ENCODE measurements at places on chromosomes 12 and 14. TPM values are rescaled to one million over a fixed set of nuclear protein-coding genes. Genes with fewer than 3 reads are reported as not detected.

GRCh38 chr12:25743679-25744215 lies 190.7 kb upstream of the LMNTD1 start:
- no peak for DNase-seq
- no peaks in the 10 kb centered on the region for H3K4me1 ChIP-seq
- H3K27me3 ChIP-seq, result no peaks in the 10 kb centered on the region
- no peak overlapping the region for H3K4me3 ChIP-seq
- no peaks in the 10 kb centered on the region for H3K36me3 ChIP-seq

GRCh38 chr14:94542111-94542810 lies 19.0 kb upstream of the SERPINA4 start:
- H3K4me3 ChIP-seq, result no peak overlapping the region
- H3K36me3 ChIP-seq, result no peaks in the 10 kb centered on the region
- no peaks in the 10 kb centered on the region for H3K4me1 ChIP-seq

MLXIP gene
- 45.9 TPM for total RNA-seq

DNA sequence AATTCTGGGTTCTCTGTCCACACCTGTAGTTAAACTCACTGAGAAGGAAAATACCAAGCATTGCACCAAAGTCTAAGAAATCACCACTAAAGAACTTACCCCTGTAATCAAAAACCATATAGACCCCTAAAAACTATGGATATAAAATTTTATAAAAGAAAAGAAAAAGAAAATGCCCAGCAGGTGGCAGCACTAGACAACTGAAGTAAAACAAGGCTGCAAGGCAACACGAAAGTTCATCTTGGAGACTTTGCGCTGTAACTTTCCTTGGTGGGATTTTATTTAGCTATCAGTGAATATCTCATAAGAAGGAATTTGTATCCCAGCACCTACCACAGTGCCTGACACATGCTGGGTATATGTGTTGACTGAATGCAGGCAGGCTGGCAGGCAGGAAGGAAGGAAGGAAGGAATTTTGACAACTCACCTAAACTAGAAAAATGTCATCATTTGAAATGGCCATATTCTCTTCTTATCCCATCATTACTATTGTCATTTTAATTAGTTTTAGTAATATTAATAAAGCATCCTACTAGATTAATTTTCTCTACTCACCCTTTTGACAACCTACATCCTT lies 68.2 kb upstream of the ETV6 start:
- no peak overlapping the region for H3K27ac ChIP-seq
- H3K4me1 ChIP-seq, result no peaks in the 10 kb centered on the region
- no peak overlapping the region for H3K4me3 ChIP-seq
- H3K36me3 ChIP-seq, result no peaks in the 10 kb centered on the region

DNA sequence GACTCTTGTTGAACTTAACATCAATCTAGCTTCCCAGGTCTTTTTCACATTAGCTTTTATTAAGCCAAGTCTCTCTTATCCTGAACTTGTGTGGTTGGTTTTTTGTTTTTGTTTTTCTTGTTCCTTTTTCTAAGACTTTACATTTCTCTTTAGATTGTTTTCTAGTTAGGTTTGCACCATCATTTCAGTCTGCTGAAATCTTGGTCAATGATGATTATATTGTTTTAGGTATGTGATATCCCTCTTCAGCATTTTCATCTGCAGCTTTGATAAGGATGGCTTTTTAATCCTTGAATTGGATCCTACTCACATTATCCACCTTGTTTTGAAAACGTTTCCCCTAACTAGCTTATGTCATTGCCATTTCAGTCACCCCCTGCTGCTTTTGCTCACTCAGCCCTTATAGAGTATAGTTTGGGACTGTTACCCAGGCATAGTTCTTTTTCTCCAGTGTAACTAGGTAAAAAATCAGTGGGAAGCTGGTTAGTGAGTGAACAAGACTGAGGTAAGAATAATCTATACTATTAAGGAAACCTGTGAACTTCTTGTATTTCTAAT lies 22.0 kb downstream of the YLPM1 start:
- H3K27me3 ChIP-seq, result no peaks in the 10 kb centered on the region
- no peaks in the 10 kb centered on the region for H3K4me1 ChIP-seq
- no peak overlapping the region for H3K4me3 ChIP-seq
- no peak for DNase-seq
- H3K36me3 ChIP-seq, result peaks cover 9% of the 10 kb centered on the region
- H3K27ac ChIP-seq, result no peak overlapping the region

- no peaks in the 10 kb centered on the region for H3K27me3 ChIP-seq
- H3K36me3 ChIP-seq, result peaks cover 66% of the 10 kb centered on the region
- peaks cover 52% of the 10 kb centered on the region for H3K4me1 ChIP-seq
These were observed 5.8 kb downstream of the HNRNPC start for GRCh38 chr14:21263284-21264024.

DNA sequence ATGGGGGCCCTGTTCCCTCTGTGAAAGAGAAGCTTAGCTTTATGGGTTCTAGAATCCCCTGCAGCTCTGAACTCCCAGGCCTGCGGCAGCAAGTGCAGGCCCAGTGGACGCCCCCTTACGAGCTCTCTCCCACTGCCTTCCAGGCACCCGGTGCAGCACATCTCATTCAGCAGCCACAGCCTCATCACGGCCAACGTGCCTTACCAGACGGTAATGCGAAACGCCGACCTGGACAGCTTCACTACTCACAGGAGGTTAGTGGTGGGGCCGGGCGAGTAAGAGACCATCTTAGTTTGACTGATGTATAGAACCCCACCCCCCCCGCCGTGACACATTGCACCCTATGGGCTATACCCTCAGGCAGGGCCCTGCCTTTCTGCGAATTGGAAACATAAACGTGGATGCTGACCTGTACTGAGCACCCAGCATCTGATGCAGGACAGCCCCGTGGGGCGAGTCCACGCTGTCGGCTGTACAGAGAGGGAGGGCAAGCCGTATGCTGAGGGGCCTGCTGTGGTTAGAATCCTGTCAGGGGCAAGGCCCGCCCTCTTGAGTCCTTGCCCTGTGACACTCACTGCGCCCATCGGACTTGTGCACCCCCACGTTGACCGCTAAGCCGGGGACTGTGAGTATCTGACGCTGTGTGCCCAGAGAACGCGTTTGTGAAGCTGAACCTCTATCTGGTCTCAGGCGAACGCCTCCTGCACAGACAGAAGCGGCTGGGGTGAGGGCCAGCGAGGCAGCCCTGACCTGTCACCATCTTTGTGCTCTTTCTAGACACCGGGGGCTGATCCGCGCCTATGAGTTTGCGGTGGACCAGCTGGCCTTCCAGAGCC lies 71.7 kb downstream of the TESC start:
- no peak overlapping the region for H3K4me3 ChIP-seq
- no peaks in the 10 kb centered on the region for H3K4me1 ChIP-seq
- H3K27ac ChIP-seq, result no peak overlapping the region
- DNase-seq, result peak; percentile 38
- no peaks in the 10 kb centered on the region for H3K27me3 ChIP-seq

TMPO gene
- total RNA-seq, result 33.4 TPM

- no peaks in the 10 kb centered on the region for H3K4me1 ChIP-seq
- H3K4me3 ChIP-seq, result no peak overlapping the region
- DNase-seq, result no peak
- H3K27ac ChIP-seq, result no peak overlapping the region
These were observed 2.3 kb upstream of the GSG1 start for GRCh38 chr12:13105781-13106180.

RFX4 gene
- not detected for total RNA-seq

- no peaks in the 10 kb centered on the region for H3K27me3 ChIP-seq
- no peak for DNase-seq
- H3K4me1 ChIP-seq, result no peaks in the 10 kb centered on the region
- H3K36me3 ChIP-seq, result no peaks in the 10 kb centered on the region
- H3K4me3 ChIP-seq, result no peak overlapping the region
- H3K27ac ChIP-seq, result no peak overlapping the region
These were observed 130.7 kb downstream of the TSPAN9 start for GRCh38 chr12:3207858-3208257.

CD27 gene
- total RNA-seq, result 0.68 TPM

DNA sequence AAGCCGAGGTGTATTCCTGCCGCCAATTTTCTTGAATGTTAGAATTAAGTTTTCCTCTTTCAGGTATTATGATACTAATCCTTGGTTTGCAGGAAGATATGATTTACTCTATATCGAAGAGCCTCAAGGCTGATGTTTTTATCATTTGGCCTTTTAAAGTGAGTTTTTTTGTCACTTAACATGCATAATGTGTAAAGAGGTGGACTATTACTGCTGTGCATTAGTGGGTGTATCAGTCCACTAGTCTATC lies 11.1 kb upstream of the TMPO start:
- no peaks in the 10 kb centered on the region for H3K36me3 ChIP-seq
- H3K4me3 ChIP-seq, result peak overlapping the region; percentile 56
- peak overlapping the region; percentile 88 for H3K27ac ChIP-seq
- no peaks in the 10 kb centered on the region for H3K27me3 ChIP-seq

- no peaks in the 10 kb centered on the region for H3K36me3 ChIP-seq
- peaks cover 49% of the 10 kb centered on the region for H3K4me1 ChIP-seq
- peak; percentile 82 for DNase-seq
- H3K27ac ChIP-seq, result peak overlapping the region; percentile 84
These were observed 47.1 kb downstream of the MLXIP start for GRCh38 chr12:122125452-122126341.

PLA2G1B gene
- total RNA-seq, result not detected

POTEG gene
- total RNA-seq, result not detected

DNA sequence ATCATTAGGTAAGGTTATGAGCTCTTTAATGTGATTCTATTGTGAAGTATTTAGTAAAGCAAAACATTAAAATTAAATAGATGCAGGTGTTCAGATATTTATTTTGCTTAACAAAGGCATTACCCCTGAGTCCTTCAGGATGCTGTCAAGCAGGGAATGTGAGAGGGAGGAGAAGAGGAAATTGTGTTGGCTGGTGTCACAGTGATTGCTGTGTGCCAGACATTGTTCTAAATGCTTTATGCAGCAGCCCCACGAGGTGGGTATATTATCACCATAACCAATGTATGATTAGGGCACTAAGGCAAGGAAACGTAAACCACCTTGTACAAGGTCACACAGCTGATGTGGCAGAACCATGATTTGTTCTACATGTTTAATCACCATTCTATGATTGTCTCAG lies 80.1 kb downstream of the STAB2 start:
- H3K4me1 ChIP-seq, result no peaks in the 10 kb centered on the region
- no peak overlapping the region for H3K27ac ChIP-seq
- H3K27me3 ChIP-seq, result no peaks in the 10 kb centered on the region
- no peak overlapping the region for H3K4me3 ChIP-seq

GRCh38 chr14:42316693-42317092 lies 710.0 kb downstream of the LRFN5 start:
- H3K36me3 ChIP-seq, result no peaks in the 10 kb centered on the region
- DNase-seq, result no peak
- no peaks in the 10 kb centered on the region for H3K4me1 ChIP-seq
- H3K27me3 ChIP-seq, result no peaks in the 10 kb centered on the region
- H3K4me3 ChIP-seq, result no peak overlapping the region
- H3K27ac ChIP-seq, result no peak overlapping the region

- H3K4me1 ChIP-seq, result no peaks in the 10 kb centered on the region
- H3K4me3 ChIP-seq, result no peak overlapping the region
- H3K27me3 ChIP-seq, result no peaks in the 10 kb centered on the region
- DNase-seq, result no peak
- H3K36me3 ChIP-seq, result no peaks in the 10 kb centered on the region
These were observed 235.7 kb downstream of the TTC8 start for GRCh38 chr14:89060191-89060590.

ATF7 gene
- 17.1 TPM for total RNA-seq

DNA sequence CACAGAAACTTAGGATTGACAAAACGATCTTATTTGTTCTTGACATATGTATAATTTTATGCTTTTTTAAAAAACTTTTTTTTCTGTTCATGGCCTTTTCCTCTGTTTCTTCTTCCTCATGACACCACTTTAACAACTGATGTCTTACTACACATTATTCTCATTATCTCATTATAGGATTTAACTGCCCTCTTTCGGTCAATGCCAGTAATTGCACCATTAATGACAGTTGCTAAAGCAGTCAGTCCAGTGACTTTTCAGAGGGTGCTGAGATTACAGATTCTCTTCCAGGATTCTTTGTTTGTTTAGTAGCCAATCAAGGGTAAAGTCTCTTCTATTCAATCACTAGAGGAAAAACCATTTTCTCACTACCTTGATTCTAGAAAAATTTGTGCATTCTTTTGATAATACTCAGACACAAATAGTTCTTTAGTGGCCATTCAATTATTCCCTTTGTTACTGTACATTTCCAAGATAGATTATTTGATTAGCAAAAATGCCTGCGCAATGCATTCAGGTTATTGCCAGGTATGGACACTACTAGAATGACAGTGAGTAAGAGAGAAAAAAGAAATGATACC lies 50.1 kb downstream of the KLRG1 start:
- H3K36me3 ChIP-seq, result no peaks in the 10 kb centered on the region
- H3K27me3 ChIP-seq, result no peaks in the 10 kb centered on the region
- no peak for DNase-seq

- no peak overlapping the region for H3K4me3 ChIP-seq
- DNase-seq, result no peak
- H3K4me1 ChIP-seq, result no peaks in the 10 kb centered on the region
- no peaks in the 10 kb centered on the region for H3K36me3 ChIP-seq
- no peaks in the 10 kb centered on the region for H3K27me3 ChIP-seq
These were observed 56.5 kb downstream of the SAMD4A start for GRCh38 chr14:54623279-54624004.

- H3K4me1 ChIP-seq, result no peaks in the 10 kb centered on the region
- no peak overlapping the region for H3K27ac ChIP-seq
- H3K36me3 ChIP-seq, result no peaks in the 10 kb centered on the region
- DNase-seq, result no peak
- H3K4me3 ChIP-seq, result no peak overlapping the region
- no peaks in the 10 kb centered on the region for H3K27me3 ChIP-seq
These were observed 17.1 kb downstream of the LUM start for GRCh38 chr12:91094032-91094662.

DNA sequence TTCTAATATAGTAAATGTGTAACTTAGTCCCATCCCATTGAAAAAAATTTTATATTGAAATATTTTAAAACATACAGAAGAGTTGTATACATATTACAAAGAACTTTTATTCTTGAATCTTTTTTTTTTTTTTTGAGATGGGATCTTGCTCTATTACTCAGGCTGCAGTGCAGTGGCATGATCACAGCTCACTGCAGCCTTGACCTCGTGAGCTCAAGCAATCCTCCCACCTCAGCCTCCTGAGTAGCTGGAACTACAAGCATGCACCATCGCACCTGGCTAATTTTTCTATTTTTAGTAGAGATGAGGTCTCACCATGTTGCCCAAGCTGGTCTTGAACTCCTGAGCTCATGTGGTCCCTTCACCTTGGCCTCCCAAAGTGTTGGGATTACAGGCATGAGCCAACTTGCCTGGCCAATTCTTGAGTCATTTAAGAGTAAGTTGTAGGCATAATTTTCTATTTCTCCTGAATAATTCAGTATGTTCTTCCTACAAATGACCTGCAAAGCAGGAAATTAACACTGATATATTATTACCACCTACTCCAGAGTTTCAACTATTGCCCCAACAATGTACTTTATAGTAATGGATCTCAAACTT lies 153.0 kb upstream of the BMP4 start:
- H3K27me3 ChIP-seq, result no peaks in the 10 kb centered on the region
- no peak overlapping the region for H3K27ac ChIP-seq
- no peak overlapping the region for H3K4me3 ChIP-seq
- H3K36me3 ChIP-seq, result no peaks in the 10 kb centered on the region
- no peaks in the 10 kb centered on the region for H3K4me1 ChIP-seq
